ENCODE measurements at places on chromosomes 11 and 22. TPM values are rescaled to one million over a fixed set of nuclear protein-coding genes. Genes with fewer than 3 reads are reported as not detected.

MRGPRF gene
- total RNA-seq = 5.9 TPM

- H3K4me1 ChIP-seq = no peaks in the 10 kb centered on the region
- no peaks in the 10 kb centered on the region for H3K36me3 ChIP-seq
- no peak for DNase-seq
- H3K27me3 ChIP-seq = no peaks in the 10 kb centered on the region
- no peak overlapping the region for H3K27ac ChIP-seq
Observed at GRCh38 chr11:86204356-86204755, 40.2 kb upstream of the EED start.

STARD10 gene
- total RNA-seq = 79.1 TPM

- H3K27me3 ChIP-seq = no peaks in the 10 kb centered on the region
- peak overlapping the region; percentile 77 for H3K4me3 ChIP-seq
- peaks cover 58% of the 10 kb centered on the region for H3K4me1 ChIP-seq
- H3K36me3 ChIP-seq = peaks cover 16% of the 10 kb centered on the region
Observed at GRCh38 chr11:833114-833791, 501 bp downstream of the CD151 start.

- H3K4me1 ChIP-seq = peaks cover 10% of the 10 kb centered on the region
- no peaks in the 10 kb centered on the region for H3K36me3 ChIP-seq
- no peak overlapping the region for H3K4me3 ChIP-seq
- DNase-seq = no peak
Observed at GRCh38 chr11:66986178-66986545, 11.1 kb downstream of the C11orf86 start.

MMP27 gene
- total RNA-seq = not detected

LRRC32 gene
- 42.5 TPM for total RNA-seq

GRCh38 chr11:45885274-45885920 is at the start of gene MAPK8IP1:
Gene MAPK8IP1, plus strand, starts transcription at chr11:45885651. Its CDS starts 170 bp downstream, at chr11:45885821.
- no peak within 1 kb of the TSS for H3K27ac ChIP-seq
- H3K36me3 ChIP-seq = peaks cover 19% of the 10 kb centered on the region
- peaks cover 4% of the 10 kb centered on the region for H3K4me1 ChIP-seq
- DNase-seq = peak; percentile 63

MYOD1 gene
- not detected for total RNA-seq

DNA sequence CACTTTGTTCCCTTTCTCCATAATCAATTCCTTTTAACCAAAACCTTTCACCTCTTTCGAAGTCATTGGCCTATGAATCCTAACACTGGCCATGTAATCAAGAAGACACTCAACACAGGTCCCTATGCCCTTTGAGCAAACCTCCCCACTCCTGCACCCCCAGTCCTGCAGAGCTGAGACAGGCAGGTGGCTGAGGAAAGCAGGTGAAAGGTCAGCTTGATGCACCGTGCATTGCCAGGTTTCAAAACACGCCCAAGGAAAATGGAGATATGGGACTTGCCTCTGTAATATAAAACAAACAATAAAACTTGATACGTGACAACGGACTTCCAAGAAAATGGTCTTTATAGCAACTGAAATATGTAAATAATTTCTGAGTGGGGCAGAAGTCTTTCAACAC is 10.6 kb downstream of the CPT1A start:
- no peaks in the 10 kb centered on the region for H3K36me3 ChIP-seq
- H3K27ac ChIP-seq = no peak overlapping the region
- no peaks in the 10 kb centered on the region for H3K27me3 ChIP-seq
- H3K4me3 ChIP-seq = no peak overlapping the region

SLC6A5 gene
- not detected for total RNA-seq

DNA sequence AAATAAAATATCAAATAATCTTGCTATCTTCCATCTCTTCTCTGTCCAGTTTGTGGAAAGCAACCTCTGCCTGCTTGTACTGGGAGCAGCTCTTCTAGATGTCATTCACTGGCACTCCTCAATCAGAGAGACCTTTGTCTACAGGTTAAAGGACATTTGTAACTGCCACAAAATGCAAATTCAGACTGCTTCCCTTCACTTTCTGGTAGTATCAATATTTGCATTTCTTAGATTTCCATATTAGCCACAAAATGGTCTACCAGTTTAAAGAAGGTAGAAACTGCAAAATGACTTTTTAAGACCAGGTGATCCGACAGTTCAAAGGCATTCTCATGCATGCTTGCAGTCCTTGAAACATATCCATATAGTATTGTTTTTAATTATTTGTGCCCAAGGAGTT is 51.7 kb upstream of the RCN1 start:
- no peak overlapping the region for H3K4me3 ChIP-seq
- H3K27me3 ChIP-seq = no peaks in the 10 kb centered on the region
- no peak for DNase-seq
- H3K27ac ChIP-seq = no peak overlapping the region

DNA sequence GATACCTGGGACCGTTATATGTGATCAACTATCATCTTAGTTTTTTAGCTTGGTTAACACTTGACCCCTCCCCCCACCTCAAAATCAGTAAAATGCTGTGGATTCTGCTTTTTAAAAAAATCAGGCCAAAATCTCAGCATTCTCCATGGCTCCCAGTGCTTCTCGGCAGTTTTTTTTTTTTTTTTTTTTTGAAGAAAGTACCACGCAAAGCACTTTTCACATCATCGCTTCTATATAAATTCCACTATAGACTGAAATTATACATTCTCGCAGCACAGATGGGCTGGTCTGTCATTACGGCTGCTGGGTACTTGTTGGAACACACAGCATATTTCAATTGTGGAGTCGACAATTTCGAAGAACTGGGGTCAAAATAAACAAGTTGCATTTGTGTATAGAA is 67.7 kb upstream of the PPARA start:
- DNase-seq = no peak
- peak overlapping the region; percentile 97 for H3K27ac ChIP-seq
- no peaks in the 10 kb centered on the region for H3K27me3 ChIP-seq
- no peaks in the 10 kb centered on the region for H3K36me3 ChIP-seq

DNA sequence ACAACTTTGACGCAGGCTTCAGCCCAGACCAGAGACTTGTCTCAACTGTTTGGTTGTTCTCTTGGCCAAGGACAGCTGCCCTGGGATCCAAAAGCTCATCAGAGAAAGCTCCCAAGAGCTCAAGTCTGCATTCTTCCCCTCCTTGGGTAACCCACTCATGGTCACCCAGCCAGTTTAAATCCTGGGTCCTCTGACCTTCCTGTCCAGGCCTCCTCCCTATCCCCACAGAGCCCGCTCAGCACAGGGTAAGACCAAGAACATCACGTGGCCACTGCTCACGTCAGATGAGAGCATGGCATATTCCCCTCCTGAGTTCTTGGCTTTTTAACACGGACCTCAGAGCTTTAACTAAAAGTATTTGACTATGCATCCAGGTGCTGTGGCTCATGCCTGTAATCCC is 25.8 kb downstream of the TSKU start:
- DNase-seq = no peak
- H3K27me3 ChIP-seq = no peaks in the 10 kb centered on the region
- no peak overlapping the region for H3K27ac ChIP-seq
- H3K36me3 ChIP-seq = no peaks in the 10 kb centered on the region
- H3K4me1 ChIP-seq = no peaks in the 10 kb centered on the region

GRCh38 chr11:3085052-3085451 is 27.8 kb upstream of the CARS1 start:
- no peaks in the 10 kb centered on the region for H3K4me1 ChIP-seq
- DNase-seq = no peak
- no peak overlapping the region for H3K4me3 ChIP-seq
- no peaks in the 10 kb centered on the region for H3K36me3 ChIP-seq
- H3K27ac ChIP-seq = no peak overlapping the region

GRCh38 chr11:31943056-31943780 is 132.1 kb upstream of the PAX6 start:
- no peaks in the 10 kb centered on the region for H3K27me3 ChIP-seq
- H3K4me1 ChIP-seq = no peaks in the 10 kb centered on the region
- H3K4me3 ChIP-seq = no peak overlapping the region
- DNase-seq = no peak

- no peaks in the 10 kb centered on the region for H3K27me3 ChIP-seq
- no peak for DNase-seq
- H3K36me3 ChIP-seq = no peaks in the 10 kb centered on the region
- H3K27ac ChIP-seq = no peak overlapping the region
Observed at GRCh38 chr11:88475991-88476418, 138.5 kb upstream of the CTSC start.

CARD18 gene
- not detected for total RNA-seq

GRCh38 chr11:78292109-78292803 is 103.5 kb downstream of the USP35 start:
- no peaks in the 10 kb centered on the region for H3K36me3 ChIP-seq
- DNase-seq = no peak
- no peaks in the 10 kb centered on the region for H3K27me3 ChIP-seq
- no peaks in the 10 kb centered on the region for H3K4me1 ChIP-seq
- no peak overlapping the region for H3K27ac ChIP-seq

MS4A4A gene
- 53.9 TPM for total RNA-seq

DNA sequence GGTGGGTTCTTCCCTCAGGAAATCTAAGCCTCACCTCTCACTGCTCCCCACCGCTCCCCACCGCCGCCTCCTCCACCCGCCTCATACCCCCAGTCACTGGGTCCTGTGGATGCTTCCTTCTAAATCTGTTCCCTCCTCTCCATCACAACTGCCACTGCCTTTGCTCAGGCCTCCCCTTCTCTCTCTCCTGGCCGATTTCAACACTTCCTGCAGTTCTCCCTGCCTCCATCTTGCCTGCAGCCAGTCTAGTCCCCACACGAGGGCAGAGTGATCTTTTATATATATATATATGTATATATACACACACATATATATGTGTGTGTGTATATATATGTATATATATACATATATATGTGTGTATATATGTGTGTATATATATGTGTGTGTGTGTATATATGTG is 27.8 kb downstream of the CREB3L1 start:
- no peaks in the 10 kb centered on the region for H3K36me3 ChIP-seq
- no peak overlapping the region for H3K4me3 ChIP-seq
- DNase-seq = no peak

DNA sequence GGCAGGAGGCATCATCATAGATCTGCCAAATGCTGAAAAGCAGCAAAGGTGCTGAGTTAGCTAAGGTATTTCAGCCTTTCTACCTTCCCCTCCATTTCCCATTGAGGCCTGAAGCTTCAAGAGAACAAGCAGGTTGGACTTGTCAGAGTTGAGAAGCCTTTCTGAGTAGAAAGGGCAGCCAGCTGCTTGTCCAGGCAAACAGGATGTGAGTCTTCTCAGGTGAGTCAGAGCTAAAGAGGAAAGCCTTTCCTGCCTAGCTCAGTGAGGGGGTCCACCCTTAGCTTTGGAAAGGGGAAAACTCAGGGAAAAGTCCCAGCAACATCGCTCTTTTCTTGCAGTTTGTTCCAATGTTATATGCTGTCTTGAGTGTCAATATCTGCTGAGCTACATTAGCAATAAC is 13.2 kb upstream of the MPZL2 start:
- peak; percentile 55 for DNase-seq
- H3K4me3 ChIP-seq = no peak overlapping the region
- H3K36me3 ChIP-seq = no peaks in the 10 kb centered on the region
- H3K27ac ChIP-seq = peak overlapping the region; percentile 47
- no peaks in the 10 kb centered on the region for H3K4me1 ChIP-seq
- no peaks in the 10 kb centered on the region for H3K27me3 ChIP-seq
